ENCODE measurements at places on chromosomes 7 and 10. TPM values are rescaled to one million over a fixed set of nuclear protein-coding genes. Genes with fewer than 3 reads are reported as not detected.

The ZNF3 gene
- total RNA-seq, result 26.4 TPM

The TUBAL3 gene
- not detected for total RNA-seq

The XRCC2 gene
- 0.30 TPM for total RNA-seq

The PDAP1 gene
- 85.2 TPM for total RNA-seq

The DPP6 gene
- not detected for total RNA-seq

The SLC25A40 gene
- 7.3 TPM for total RNA-seq

Data from smooth muscle cell of the umbilical artery (primary cell).